ENCODE measurements at places on chromosomes 7 and 10. TPM values are rescaled to one million over a fixed set of nuclear protein-coding genes. Genes with fewer than 3 reads are reported as not detected.

DNA sequence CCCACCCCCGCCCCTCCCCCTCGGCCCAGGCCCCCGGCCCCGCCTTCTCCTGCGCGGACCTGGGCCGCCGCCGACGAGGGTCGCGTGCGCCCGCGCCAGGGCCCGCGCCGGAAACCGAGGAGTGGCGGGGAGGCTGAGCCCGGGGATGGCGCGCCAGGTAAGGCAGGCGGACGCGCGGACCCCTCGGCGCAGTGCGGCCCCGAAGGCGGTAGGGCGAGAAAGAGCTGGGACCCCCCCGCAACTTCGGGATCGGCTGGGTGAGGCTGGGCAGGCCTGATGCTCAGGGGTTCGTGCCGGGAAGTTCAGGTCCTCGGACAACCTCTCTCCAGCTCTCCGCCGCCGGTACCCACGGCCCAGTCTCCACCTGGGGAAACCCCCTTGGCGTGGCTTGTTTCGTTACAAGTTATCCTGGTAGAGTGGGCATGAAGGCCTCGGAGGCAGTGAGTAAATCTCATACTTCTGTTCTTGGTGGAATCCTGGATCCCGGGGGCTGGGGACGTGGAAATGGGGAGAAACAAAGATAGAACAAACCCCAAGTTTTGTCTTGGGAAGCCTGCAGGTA, 58.4 kb downstream of the ZNF467 start:
- peak; percentile 11 for DNase-seq

The KCNK18 gene
- not detected for polyA plus RNA-seq

The IFIT1B gene
- not detected for polyA plus RNA-seq

DNA sequence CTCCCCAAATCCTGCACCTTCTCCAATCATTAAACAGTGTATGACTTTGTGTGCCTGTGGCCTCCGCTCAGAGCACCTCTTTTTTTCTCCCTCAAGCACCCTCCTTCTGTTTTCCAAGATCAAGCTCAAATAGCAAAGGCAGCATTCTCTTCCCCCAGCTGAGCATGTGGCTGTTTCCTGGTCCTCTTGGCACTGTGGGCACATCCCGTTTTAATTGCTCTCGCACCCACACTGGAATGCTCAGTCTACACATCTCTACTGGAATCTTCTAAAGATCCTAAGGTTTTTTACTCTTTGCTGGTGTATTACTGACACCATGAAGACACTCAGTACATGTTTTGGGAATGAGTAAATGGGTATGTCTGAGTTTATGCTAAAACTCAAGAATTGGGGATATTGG, 107.4 kb downstream of the WDFY4 start:
- DNase-seq, result no peak

The ASIC3 gene
- 4.3 TPM for polyA plus RNA-seq

DNA sequence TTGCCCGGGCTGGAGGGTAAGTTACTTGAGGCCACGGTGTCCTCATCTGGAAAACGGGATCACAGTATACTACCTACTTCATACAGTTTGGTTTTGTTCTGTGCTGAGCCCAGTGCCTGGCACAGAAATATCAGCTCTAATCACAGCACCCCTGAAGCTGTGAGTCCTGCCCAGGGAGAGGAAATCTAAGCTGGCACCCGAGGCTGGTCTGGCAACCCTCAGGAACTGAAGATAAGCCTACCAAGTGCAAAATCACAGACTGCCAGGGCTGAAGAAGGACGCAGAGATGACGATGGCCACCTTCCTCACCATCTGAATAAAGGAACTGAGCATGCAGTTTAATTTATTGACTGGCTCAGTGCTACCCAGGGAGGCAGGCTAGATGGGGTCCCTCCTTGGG, 7.7 kb upstream of the TMEM120A start:
- DNase-seq, result no peak

DNA sequence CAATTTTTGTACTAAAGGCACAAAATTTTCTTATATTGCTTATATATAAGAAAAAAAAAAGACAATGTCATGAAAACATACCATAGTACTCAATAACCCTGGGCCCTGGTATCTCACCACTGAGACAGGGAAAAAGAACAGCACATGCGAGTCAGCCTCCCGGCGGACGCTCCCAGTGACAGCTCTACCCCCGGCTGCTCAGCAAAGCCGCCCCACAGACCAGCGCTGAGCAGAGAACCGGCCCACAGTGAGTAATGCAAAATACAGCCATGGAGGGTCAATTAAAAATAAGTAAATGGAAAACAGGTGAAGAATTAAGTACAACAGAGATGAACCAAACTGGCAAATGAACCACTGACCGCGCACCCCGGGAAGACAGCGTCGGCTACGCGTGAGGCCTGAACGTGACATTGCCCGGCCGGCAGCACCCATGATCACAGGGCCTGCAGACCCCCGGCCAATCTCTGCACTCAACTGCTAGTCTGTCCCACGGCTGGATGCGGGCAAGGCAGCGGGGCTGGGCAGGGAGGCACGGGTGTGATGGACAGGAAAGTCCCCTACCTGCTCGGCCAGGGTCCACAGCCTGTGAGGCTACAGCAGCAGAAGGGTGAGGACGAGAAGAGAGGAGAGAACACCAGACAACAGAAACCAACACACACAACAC, 175.9 kb downstream of the ZMYND11 start:
- no peak for DNase-seq

The CCT6A gene
- polyA plus RNA-seq, result 237 TPM

GRCh38 chr7:5634107-5634950, 147.1 kb downstream of the RNF216 start:
- no peak for DNase-seq

GRCh38 chr7:144786522-144786921, 49.3 kb downstream of the TPK1 start:
- peak; percentile 22 for DNase-seq

DNA sequence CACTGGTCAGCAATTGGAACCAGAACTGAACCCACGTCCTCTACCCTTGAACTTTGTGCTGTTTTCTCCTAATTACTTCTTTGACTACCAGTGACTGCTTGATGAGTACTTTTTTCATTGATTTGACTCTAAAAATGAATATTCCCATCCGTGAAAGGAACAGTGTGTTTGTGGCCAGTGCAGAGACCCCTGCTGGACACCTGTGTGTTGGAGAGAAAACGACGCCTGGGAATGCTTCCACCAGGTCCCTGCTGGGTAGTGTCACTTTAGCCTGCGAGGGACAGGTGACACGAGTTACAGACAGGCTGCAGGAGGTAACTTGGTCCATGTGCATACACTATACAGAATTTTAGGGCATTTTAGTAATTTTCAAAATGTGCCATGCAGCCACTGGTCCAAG, 6.8 kb upstream of the GJD4 start:
- DNase-seq, result no peak

The PPP1R3C gene
- polyA plus RNA-seq, result 0.89 TPM

DNA sequence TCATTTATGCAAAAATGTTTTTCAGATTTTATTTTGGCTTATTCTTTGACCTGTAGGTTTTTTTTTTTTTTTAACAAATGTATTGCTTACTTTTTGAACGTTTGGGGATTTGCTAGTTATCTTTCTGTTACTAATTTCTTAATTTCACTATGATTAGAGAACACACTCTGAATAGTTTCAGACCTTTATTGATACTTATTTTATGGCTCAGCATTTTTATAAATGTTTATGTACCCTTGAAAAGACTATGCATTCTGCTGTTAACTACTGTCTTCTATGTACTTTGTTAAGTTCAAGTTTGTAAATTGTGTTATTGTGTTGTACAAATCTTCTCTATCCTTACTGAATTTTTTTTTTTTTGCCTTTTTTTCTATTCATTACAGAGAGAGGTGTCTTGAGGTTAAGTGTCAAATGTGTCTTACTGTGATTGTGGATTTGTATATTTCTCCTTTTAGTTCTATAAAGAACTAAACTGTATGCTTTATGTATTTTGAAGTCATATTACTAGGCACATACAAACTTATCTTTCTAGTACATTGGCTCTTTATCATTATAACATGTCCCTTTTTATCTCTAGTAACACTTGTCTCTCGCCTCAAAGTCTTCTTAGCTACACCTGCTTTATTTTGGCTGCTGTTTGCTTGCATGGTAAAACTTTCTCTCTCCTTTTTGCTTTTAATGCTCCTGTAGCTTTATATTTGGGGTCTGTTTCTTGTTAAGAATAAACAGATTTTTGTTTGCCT, 8.1 kb downstream of the MKLN1 start:
- DNase-seq, result no peak

DNA sequence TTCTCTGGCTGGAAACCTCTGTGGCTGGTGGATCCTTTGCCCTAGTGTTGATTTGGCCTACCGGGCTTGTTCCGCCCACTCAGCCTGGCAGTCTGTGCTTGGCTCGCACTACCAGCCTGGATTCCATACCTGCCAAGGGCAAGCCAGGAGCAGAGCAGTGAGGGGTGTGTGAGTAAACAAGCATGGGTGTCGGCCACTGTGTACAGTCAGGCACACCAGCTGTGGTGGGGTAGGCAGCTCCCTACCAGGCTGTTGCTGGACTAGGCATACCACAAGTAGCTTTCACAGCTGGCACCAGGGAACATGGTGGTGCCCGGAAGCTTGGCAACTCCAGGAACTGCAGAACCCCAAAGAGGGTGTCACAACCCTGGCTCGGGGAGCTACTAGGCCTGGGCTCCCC, 942.9 kb upstream of the LRRN3 start:
- no peak for DNase-seq

- no peak for DNase-seq
Observed at GRCh38 chr10:85600744-85601081, 765.9 kb downstream of the GRID1 start.

DNA sequence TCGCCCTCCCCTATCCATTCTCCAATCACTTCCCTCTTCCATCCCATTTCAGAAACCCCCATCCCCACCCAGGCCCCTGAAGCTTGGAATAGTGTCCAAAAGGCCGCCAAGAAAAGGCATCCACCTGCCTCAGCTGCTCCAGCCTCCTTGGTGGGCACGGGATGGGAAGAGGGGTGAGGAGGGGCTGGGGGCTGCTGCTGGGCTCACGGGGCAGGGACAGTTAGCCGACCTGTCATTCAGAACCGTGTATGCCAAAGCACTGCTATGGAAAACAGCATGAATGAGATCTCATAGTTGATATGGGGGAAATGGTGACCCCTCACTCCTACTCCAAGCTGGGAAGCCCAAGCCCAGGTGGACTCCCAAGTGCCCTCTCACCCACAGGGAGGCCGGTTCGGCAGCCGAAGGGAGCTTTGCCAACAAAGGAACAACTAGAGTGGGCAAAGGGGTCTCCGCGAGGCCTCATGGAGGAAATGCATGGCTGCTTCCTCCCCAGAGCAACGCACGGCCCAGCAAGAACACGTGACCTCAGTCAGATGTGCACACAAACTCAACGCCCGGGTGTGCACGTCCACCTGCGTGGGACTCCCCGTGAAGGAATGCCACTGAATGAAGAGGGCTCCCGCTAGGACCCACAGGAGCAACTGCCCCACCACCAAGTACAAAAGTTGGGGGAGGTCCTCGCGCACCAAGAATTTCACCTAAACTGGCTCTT, 52.5 kb downstream of the EBF3 start:
- DNase-seq, result no peak

GRCh38 chr10:116707981-116708380, 34.4 kb downstream of the HSPA12A start:
- no peak for DNase-seq

- no peak for DNase-seq
Observed at GRCh38 chr10:89235073-89235798, 16.3 kb downstream of the LIPA start.

- DNase-seq, result no peak
Observed at GRCh38 chr10:47252093-47252780, 47.8 kb upstream of the GDF10 start.

The ACTR3C gene
- 2.4 TPM for polyA plus RNA-seq

- DNase-seq, result no peak
Observed at GRCh38 chr10:88045656-88046415, 182.4 kb downstream of the PTEN start.

The CYP2E1 gene
- polyA plus RNA-seq, result 0.75 TPM

- DNase-seq, result no peak
Observed at GRCh38 chr10:9075420-9075819, 1020.9 kb downstream of the GATA3 start.

The KIN gene
- 12.7 TPM for polyA plus RNA-seq

DNA sequence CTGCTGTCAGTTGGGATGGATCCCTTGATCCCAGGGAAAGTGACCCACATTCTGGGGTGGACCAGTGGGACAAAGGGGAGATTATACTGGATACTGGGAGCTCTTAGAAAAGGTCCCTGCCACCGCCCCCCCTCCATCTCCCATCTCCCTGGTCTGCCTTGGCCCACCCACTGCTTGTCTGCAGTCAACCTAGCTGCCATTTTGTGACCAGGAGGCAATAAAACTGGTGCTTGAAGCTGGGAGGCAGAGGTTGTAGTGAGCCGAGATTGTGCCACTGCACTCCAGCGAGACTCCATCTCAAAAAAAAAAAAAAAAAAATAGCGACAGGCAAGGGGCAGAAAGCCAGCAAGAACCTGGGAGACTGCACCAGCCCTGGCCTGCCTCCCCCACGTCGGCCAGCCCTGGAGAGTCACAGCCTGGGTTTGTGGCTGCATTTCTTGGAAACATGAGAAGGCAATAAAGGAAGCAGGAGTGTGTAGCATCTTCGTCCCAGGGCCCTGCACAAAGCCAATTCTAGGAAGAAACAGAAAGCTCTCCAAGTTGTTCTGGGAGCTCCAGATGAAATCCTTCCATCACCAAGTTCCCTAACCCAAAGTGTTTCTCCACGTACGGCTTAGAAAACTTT, 4.7 kb upstream of the ARPC1B start:
- DNase-seq, result no peak

- DNase-seq, result no peak
Observed at GRCh38 chr7:45812946-45813345, 59.9 kb downstream of the CCDC201 start.

GRCh38 chr10:92241158-92241500, 49.7 kb downstream of the CPEB3 start:
- DNase-seq, result peak; percentile 54

The IGF2BP3 gene
- polyA plus RNA-seq, result 66.3 TPM

DNA sequence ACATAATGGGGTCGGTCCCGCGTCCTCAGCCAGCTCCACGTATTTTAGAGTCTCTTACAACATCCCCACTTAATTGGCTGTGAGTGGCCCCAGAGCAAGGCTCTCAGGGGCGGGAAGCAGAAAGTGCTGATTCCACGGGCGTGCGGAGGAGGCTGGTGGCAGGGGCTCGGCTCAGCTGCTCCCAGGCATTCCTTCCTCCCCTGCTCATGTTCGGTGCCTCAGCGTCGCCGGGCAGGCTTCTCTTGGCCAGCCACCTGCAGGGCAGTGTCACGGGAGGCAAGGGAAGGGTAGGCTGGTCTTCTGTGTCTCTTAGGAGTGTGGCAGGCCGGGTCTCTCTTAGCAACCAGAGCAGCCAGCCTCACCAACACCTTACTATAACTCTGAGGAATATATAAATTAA, 33.8 kb downstream of the IL15RA start:
- peak; percentile 29 for DNase-seq

The ATRNL1 gene
- polyA plus RNA-seq, result 1.1 TPM

GRCh38 chr7:152133804-152134203, 108.3 kb downstream of the GALNT11 start:
- no peak for DNase-seq

DNA sequence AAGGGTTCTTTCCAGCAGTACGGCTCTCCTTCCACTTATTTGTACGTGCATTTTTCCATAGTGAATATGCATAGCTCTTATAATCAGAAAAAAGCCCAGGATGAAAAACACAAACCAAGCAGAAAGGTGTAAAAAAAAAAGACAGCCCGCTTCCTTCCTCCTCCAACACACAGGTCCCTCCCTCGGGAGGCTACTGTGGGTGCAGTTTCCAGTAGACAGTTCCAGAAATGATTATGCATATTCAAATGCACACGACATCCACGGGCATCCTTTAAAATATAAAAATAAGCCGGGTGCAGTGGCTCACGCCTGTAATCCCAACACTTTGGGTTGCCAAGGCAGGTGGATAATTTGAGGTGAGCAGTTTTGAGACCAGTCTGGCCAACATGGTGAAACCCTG, 59.9 kb downstream of the TNRC18 start:
- DNase-seq, result no peak

GRCh38 chr7:31074403-31075085, 22.4 kb downstream of the ADCYAP1R1 start:
- no peak for DNase-seq

Data from small intestine (tissue), 16 donors.